ENCODE measurements at places on chromosomes 12 and 14. TPM values are rescaled to one million over a fixed set of nuclear protein-coding genes. Genes with fewer than 3 reads are reported as not detected.

ANKS1B gene
- 5.6 TPM for total RNA-seq

PAH gene
- total RNA-seq: not detected

KRT6C gene
- not detected for total RNA-seq

FOXN4 gene
- not detected for total RNA-seq

TEX22 gene
- total RNA-seq: 0.90 TPM

TAS2R43 gene
- total RNA-seq: not detected

KLRD1 gene
- not detected for total RNA-seq

DAO gene
- not detected for total RNA-seq

PTCSC3 gene
- not detected for total RNA-seq

IAPP gene
- not detected for total RNA-seq

CFL2 gene
- 68.3 TPM for total RNA-seq

DNA sequence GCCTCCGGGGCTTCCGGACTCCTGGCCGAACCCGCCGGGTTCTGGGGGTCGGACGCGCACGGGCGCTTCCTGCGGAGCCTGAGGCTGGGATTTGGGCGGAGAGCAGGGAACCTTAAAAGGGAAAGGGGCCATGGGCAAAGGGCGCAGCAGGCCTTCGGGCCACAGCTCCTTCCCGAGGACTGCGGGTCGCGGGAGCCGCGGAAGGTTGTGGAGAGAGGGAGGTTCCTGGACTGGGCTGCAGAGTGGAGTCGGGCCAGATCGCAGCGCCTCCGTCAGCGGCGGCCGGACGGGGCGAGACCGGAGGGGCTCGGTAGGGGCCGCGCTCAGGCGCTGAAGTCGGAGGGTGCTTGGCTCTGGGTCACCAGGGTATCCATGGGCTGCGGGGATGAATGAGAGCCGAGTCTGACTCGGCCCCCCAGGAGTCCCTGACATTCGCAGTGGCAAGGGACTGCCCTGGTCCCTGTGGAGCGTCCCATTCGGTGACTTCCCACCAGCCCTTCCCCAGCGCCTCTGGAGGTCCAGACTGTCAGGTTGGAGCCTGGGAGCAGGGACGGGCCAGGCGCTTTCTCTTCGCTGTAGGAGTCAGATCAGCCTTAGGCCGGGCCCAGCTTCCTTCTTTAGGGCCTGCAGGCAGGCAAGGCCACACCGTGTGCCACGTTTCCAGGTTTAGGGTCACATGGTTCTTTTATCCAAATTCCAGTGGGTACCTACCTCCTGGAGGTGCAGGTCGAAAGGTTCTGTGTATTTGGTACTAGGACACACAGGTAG is 938 bp upstream of the SLC25A29 start:
- DNase-seq: no peak

DNA sequence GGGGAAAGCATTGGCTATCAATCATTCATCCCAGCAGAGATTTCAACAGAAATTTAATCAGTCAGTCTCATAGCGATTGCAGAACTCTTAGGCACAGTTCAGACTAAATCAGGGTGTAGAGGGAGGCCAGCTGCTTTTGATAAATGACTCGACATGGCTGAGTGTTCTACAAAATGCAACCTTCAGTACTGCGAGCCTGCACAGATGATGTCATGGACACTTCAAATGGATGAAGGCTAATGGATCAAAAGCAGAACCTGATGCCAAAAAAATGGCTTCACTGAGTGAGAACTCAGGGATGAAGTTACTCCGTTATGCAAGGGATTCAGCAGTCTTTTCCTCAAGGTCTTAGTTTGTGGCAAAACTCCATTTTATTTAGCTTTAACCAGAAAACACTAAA is 167.3 kb downstream of the DACT1 start:
- no peak for DNase-seq

DNA sequence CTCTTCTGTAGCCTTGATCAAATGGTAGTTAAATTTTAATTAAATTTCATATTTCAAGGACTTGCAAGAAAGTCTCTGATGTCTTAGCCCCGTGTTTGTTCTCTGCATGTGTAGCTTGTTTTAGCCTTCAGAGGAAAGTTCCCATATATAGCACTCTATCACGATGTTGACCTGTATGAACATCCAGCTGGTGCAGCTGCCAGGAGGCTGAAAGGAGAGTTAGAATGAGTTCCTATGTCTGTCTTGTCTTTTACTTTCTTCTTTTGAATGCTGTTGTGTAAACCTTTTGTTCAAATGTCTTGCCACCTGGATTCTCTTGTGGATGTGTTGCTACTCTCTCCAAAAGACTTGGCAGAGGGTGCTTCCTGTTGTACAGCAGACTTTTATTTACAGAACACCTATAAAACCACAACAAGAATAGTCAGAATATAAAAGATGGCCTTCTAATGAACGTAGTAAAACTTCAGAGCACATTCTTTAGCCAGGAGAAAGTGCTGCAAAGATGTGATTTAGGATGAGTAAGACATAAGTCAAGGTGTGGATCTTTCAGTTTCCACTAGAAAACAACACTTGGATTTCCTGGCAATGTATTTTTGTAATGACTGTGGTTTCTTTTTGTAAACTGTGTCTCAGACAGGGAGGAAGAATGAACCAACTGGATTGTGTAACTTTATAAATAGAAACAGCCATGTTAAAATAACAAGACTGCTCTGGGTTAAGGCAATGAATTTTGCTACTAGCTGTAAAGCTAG is 17.2 kb downstream of the NAV3 start:
- DNase-seq: peak; percentile 89

DNA sequence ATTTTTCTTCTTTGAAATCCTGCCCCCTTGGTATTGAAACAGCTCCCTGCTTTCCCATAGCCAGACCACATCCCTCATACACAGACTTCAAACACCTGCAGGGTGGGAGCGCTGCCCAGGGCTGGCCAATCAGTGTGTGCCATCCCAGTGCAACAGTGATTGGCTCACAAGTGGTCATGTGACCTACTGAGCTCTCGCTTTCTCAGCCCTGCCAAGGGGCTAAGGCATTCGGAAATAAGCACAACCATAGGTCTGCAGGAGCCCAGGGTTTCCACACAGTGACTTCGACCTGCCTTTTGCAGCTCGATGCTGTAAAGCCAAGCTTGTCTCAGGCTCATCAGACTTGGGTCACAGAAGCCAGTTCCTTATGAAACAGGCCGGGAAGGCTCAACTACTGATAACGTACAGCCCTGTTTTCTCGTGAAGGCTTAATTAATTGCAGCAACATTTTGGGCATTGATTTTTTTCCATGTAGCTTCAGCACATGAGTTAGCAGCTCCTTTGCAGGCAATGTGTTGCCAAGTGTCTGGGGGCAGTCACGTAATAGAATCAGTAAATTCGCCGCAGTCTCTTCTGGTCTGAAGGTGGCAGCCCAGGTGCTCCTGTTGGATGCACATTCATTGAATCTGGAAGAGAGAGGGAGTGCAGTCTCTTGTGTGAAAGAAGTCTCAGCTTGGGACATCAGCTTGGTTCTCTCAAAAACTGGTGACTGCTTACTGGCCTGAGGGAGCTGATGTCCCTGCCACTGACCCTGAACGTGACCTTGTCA is 1091.8 kb downstream of the AACS start:
- DNase-seq: no peak

- DNase-seq: no peak
These were observed 2.4 kb downstream of the STAB2 start for GRCh38 chr12:103589517-103589916.

GRCh38 chr12:65330331-65330730 is 51.8 kb downstream of the MSRB3 start:
- DNase-seq: no peak

DNA sequence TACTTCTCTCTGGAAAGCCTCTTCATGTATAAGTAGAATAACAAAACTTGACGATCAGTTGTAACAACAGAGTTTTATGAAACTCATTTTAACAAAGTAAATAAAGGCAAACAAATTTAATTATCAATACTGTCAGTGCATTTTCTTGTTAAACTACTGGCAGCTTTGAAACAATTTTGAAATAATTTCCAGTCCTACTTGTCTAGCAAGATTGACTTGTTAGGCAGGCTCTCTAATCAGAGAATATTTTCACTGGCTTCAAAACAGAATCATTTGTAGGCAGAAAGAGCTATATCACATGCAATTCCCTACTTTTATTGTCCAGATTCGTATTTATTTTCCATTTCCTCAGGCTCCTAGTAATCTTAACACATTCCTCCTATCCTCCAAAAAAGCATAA is 45.9 kb upstream of the SLC6A13 start:
- DNase-seq: no peak

- no peak for DNase-seq
These were observed 17.9 kb downstream of the SIVA1 start for GRCh38 chr14:104770851-104771272.

DNA sequence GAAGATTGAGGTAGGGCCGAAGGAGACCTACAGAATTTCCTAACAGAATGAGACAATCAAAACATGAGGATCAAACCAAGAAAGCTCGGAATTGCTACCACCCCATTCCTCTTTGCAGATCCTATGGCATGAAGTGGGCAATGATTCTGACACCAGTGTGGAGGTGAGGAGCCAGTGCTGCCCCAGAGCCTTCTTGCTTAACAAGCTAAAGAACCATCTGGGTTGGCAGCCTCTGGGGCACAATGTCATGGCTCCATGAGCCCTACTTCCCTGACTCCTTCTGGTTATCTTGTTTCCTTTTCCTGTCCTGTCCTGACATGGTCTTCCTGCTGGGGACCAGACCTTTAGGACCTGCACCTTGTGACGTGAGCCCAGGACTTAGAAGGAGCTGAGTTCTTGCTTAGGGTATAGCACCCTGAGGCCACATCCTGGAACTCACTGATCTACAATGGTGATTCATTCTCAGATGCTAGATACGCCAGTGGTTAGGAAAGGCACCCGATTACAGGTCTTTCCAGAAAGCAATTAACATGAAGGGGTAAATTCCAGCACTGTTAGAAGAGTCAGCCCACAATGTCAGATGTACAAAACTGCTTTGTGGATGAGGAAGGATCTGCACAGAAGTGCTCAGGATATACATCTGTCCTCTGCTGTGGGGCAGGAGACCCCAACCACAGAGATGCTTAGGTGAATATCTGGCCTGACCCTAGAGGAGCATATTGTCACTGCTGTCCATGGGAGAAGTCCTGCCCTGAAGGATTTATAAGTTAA is 324.2 kb downstream of the ZFP36L1 start:
- DNase-seq: peak; percentile 42

GRCh38 chr14:73743431-73743931 is 29.3 kb upstream of the PNMA1 start:
- DNase-seq: no peak

GRCh38 chr14:73714656-73715081 is 485 bp upstream of the PNMA1 start:
- DNase-seq: peak; percentile 21

GRCh38 chr14:57831981-57832380 is 33.9 kb downstream of the SLC35F4 start:
- no peak for DNase-seq

DNA sequence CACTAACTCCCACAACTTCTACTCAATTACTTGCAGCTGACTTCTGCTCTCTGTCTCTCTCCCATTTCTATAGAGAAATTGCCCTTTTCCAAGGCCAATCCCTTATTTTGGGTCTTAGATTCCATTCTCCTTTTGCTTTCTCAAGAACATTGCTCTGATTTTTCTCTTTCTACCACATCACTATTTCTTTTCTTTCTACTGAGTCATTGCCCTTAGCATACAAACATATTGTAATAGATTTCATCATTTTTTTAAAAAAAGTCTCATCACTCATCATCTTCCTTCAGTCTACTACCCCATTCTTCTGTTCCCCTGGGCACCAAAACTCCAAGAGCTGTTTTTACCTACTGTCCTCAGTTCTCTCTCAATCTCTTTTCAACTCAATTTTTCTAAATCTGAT is 4.4 kb upstream of the KCNA1 start:
- no peak for DNase-seq

GRCh38 chr14:99707921-99708320 is 23.8 kb downstream of the CYP46A1 start:
- no peak for DNase-seq

GRCh38 chr12:18700271-18700670 is 37.5 kb downstream of the PLCZ1 start:
- no peak for DNase-seq

GRCh38 chr14:98269533-98269932 is 1002.5 kb downstream of the BCL11B start:
- no peak for DNase-seq

- DNase-seq: no peak
These were observed 164.3 kb downstream of the KTN1 start for GRCh38 chr14:55744321-55744720.

DNA sequence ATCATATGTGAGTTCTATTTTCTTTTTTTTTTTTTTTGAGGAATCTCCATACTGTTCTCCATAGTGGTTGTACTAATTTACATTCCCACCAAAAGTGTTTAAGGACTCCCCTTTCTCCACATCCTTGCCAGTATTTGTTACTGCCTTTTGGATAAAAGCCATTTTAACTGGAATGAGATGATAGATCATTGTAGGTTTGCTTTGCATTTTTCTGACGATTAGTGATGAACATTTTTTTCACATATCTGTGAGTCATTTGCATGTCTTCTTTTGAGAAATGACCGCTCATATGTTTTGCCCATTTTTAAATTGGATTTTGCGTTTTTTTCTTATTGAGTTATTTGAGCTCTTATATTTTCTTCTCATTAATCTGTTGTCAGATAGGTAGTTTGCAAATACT is 394.8 kb downstream of the LRFN5 start:
- DNase-seq: no peak

DNA sequence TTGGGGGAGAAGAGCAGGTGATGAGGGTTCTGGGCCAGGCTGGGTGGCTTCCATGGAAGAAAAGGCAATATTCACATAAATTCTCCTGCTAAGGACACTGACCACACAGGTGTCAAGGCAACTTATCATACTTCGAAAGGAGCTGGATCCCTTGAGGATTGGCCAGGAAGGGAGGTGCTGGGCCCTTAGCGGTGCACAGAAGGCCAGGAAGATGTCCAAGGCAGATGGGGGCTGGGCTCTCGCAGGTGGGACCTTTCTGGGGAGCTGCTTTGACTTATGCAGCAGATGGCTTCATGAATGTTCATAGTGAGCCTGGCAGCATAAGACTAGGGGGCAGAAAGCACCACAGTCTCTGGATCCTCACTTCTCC is 3.9 kb downstream of the CD63 start:
- no peak for DNase-seq

- no peak for DNase-seq
These were observed 32.9 kb downstream of the ZFYVE21 start for GRCh38 chr14:103748534-103748857.

GRCh38 chr12:14954269-14954668 is 7.1 kb downstream of the ARHGDIB start:
- peak; percentile 21 for DNase-seq
